ENCODE measurements at places on chromosomes 1 and 21.
A peak's percentile ranks its signal among the peaks of the same experiment; 100 is the strongest.

- no peak for DNase-seq
Observed at GRCh38 chr1:215002471-215002870, 80.1 kb upstream of the KCNK2 start.

- DNase-seq = no peak
Observed at GRCh38 chr21:37642493-37642892, 273.8 kb downstream of the KCNJ6 start.

- peak; percentile 75 for DNase-seq
Observed at GRCh38 chr1:21368515-21369289, 71.2 kb upstream of the NBPF3 start.

GRCh38 chr1:208261874-208262273 is 17.7 kb upstream of the PLXNA2 start:
- DNase-seq = no peak

DNA sequence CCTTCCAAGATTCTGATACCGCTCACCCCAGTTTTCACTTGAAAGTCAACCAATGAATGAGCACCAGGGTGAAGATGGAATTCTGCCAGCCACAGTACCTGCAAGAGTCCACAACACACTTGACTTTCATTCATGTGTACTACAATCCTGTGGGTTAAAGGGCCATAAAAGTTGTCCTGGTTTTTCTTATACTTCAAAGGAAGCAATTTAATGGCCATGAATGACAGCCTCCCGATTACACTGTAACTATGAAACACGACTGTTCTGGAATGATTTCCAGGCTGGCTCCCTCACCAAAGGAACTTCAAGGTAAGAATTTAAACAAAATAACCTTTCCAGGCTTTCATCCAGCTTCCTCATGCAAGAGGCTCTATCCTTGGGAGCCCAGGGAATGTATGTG is 502.8 kb downstream of the SMYD3 start:
- DNase-seq = no peak

DNA sequence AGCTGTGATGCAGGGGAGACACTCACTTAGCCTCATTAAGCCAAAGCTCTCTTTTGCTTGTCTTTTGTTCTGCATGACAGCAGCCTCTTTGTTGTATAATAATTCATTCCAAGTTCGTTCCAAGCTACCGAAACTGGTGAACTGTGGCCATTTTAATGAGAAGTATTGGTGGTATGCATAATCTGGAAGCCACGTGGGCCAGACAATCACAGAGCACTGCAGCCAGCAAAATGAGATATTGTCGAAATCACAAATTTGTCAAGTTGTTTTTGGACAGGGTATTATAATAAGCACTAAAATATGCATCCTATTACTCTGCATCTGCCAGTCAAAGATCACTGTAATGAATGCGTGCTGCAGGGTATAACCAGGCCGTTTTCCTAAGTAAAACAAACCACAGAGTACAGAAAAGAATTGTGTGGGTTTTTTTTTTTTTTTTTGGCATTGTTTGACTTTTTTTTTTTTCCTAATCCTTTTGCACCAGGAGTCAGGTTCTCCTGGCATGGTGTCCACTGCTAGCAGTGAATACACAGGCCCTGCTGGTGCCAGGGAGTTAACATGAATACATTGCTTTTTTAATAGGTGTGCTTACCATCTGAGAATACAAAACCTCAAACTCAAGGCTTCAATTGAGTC is 423.9 kb downstream of the PTBP2 start:
- DNase-seq = peak; percentile 95

DNA sequence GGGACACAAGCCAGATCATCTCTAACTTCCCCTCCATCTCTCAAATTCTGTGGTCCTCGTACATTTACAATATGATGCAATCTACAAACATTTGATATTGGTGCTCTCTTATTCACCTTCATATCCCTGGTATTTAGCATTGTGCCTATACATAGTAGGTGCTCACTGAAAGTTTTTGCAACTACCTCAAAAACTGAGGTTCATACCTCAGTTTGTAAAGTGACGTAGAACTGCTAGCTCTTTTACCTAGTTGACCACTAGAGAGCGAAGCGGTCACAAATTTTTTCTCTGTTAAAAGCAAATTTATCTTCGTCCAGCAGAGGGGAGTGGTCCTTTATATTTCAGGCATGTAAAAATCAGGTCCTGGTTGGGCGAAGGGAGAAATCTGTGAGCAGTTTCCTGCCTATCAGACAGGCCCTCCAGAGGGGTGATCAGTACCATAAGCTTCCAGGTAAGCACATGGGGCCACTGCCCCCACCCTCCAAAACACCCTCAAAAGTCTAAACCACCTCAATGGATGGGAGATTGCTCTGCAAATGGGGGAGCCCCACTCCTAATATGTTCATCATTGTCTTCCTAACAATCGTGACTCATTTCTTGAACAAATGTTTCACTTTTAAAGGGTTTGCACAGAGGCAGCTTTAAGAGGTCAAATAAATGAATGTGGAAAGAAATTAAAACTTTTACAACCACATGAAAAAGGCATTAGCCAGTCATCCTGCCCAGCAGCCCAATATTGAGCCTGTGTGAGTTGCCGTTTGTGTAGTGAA is 10.6 kb upstream of the HLCS start:
- DNase-seq = no peak

- DNase-seq = no peak
Observed at GRCh38 chr1:74652711-74653139, 20.9 kb downstream of the ERICH3 start.

DNA sequence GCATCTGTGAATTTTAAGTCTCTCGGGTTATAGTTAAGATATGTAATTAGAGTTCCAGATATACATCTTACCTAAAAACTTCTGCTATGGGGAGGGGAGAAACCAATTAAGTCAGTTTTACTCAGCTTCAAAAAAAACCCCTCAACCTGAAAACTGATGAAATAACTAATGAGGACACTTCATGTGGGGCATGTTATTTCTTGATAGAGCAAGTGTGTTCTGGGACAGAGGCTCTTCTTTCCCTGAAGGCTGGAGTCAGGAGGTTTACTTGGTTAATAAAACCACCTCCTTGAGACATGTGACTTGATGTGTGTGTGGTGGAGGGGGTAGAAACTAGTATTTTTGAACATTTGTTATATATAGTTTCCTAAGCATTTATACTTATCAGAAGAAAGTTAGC is 313.0 kb upstream of the ST6GALNAC5 start:
- no peak for DNase-seq

GRCh38 chr1:231508497-231508896 is 20.0 kb upstream of the TSNAX start:
- DNase-seq = no peak

GRCh38 chr1:208172423-208173145 is 71.6 kb downstream of the PLXNA2 start:
- DNase-seq = no peak

DNA sequence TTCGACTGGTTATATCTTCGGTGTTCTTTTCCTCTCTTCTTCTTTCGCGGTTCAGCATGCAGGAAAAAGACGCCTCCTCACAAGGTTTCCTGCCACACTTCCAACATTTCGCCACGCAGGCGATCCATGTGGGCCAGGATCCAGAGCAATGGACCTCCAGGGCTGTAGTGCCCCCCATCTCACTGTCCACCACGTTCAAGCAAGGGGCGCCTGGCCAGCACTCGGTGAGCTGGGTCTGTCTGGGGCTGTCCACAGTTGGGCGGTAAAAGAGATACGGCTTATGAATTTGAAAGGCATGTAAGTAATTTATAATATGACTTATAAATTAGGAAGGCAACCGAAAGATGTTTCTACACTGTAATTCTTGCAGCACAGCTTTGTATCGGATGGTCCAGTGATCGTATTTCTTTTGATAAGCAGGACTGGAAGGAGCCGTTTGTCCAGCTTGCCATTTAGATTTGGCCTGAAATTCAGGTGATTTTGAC is 334 bp downstream of the CTH start:
- DNase-seq = no peak

DNA sequence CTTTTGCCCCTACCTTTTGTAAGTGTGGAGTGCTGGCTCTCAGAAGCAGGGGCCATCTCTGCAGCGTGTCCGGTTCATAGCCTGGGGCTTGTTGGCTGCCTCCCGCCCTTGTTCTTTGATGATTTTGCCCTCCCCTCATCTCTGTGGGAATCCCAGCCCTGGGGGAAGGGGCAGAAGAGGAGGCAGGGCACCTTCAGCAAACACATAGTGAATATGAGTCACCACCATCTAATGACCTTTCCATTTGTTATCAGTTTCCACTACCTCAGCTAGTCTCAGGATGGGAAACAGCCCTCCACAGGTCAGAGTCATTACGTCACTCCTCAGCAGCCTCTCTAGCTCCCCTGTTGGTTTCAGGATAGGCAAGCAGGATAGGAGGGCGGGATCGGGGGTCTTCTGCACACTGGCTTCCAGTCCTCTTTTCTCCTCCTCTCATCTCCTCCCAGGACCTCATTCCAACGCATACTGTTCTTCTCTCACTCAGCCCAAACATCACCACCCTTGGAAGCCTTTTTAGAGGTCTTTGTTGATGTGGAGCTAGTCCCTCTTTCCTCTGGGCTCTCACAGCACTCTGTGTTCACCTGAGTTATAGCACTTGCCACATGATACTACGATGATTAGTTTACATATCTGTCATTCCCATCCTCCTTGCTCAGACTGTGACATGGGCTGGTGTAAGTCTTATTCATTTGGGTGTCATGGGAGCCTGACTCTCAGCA is 15.8 kb downstream of the GADD45A start:
- no peak for DNase-seq

DNA sequence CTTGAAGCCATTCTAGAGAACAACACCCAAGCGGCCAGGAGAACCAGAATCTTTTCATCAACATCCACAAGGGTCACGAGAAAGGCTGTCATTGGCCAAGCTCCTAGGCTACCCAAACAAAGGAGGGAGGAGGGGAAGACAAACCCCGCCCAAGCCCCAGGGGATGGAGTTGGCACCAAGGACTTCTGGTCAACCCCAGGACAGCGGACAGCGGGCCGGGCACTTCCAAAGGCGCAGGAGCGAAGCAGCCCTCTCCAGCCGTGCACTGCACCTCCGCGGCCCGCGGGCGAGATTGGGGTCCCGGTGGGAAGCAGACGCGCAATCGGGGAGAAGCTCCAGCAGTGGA is at the start of gene CLIC6:
CLIC6 (plus strand) TSS at position 192 of the 346 bp plus-strand sequence. CDS start 395 bp downstream, outside the sequence.
- no peak for DNase-seq

DNA sequence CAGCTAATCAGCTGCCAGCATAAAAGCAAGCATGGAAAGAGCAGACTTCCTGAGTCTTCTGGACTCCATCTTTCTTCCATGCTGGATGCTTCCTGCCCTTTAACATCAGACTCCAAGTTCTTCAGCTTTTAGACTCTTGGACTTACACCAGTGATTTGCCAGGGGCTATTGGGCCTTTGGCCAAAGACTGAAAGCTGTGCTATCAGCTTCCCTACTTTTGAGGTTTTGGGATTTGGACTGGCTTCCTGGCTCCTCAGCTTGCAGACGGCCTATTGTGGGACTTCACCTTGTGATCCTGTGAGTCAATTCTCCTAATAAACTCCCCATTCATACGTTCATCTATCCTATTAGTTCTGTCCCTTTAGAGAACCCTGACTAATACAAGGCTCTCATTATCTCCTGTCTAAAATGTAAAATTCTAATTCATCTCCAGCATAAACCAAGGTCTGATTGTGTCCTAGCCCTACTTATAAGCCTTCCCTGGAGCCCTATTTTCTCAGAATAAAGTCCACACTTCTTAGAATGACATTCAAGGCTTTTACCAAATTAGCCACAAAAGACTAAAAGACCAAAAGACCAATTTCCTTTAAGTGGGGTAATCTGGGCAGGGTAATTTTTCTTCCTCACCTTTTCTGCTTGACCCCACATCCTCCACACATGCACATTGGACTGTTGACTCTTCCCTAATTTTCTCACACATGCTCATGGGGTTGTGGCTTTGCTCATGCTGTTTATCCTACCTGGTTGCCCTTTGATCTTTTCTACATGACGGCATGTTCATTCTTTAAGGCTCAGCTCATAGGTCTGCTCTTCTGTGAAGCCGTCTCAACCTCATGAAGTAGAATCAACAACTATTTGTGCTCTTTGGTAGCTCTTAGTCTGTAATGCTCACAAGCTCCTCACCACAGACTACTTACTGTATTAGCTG is 18.1 kb upstream of the ENAH start:
- no peak for DNase-seq

- DNase-seq = no peak
Observed at GRCh38 chr1:167071286-167071685, 18.9 kb downstream of the GPA33 start.

- no peak for DNase-seq
Observed at GRCh38 chr1:110176299-110176956, 26.1 kb downstream of the SLC6A17 start.

Measured in putamen (tissue), 1 donor.